ENCODE measurements at places on chromosomes 1 and 21. TPM values are rescaled to one million over a fixed set of nuclear protein-coding genes. Genes with fewer than 3 reads are reported as not detected.

DNA sequence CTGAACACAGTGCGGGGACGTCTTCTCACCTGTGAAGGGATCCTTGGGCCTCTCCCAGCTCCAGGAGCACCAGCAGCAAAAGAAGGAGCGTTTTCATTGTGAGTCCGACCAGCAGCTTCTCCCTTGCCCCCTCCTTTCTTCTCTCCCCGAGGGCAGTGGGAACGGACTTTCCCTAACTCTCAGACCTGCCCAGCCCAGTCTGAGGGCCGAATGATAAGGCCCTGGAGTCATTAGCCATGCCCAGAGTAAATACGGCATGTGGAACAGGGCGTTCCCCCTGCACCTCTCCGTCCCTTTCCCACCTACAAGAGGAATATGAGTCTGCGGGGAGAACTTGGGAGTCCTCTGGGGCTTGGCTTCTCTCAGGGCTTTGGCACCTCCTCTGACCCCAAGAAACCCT lies at the start of gene CTSE:
Gene CTSE (minus strand): TSS at position 201 of the 400 bp plus-strand sequence. CDS start 104 bp downstream, at position 97.
- no peak within 1 kb of the TSS for H3K4me3 ChIP-seq
- DNase-seq = no peak
- H3K36me3 ChIP-seq = no peaks in the 10 kb centered on the region
- H3K27ac ChIP-seq = no peak within 1 kb of the TSS
- no peaks in the 10 kb centered on the region for H3K27me3 ChIP-seq

DNA sequence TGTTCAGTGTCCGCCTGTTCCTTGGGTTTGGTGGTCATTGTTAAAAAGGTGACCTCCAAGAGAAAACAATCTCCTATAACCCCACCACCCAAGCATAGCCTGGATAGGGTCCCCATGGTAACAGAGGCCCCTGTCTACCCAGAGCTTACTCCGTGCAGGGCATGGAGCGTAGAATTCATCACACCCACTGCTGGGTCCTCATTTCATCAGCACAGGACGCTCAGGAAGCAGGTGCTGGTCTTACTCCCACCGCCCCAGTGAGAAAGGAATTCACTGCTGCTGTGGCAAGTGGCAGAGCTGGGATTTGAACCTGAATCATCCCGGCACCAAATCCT lies 37.0 kb downstream of the ARHGEF10L start:
- H3K36me3 ChIP-seq = no peaks in the 10 kb centered on the region
- peaks cover 12% of the 10 kb centered on the region for H3K4me1 ChIP-seq
- H3K27me3 ChIP-seq = no peaks in the 10 kb centered on the region
- no peak for DNase-seq
- H3K27ac ChIP-seq = no peak overlapping the region
- H3K4me3 ChIP-seq = no peak overlapping the region

The PPIE gene
- polyA plus RNA-seq = 48.9 TPM

The TXLNA gene
- polyA plus RNA-seq = 12.3 TPM

The ZYG11A gene
- not detected for polyA plus RNA-seq

- H3K4me3 ChIP-seq = no peak overlapping the region
- H3K27ac ChIP-seq = no peak overlapping the region
- H3K27me3 ChIP-seq = no peaks in the 10 kb centered on the region
- H3K4me1 ChIP-seq = no peaks in the 10 kb centered on the region
Observed at GRCh38 chr1:7620196-7620595, 150.9 kb upstream of the VAMP3 start.

The TP73 gene
- polyA plus RNA-seq = 0.42 TPM

The SAMD11 gene
- polyA plus RNA-seq = not detected

- no peaks in the 10 kb centered on the region for H3K36me3 ChIP-seq
- no peaks in the 10 kb centered on the region for H3K4me1 ChIP-seq
- H3K27me3 ChIP-seq = no peaks in the 10 kb centered on the region
Observed at GRCh38 chr1:54922921-54923421, 36.0 kb upstream of the DHCR24 start.

GRCh38 chr1:11927866-11928592 lies 1.8 kb upstream of the KIAA2013 start:
- H3K4me3 ChIP-seq = no peak overlapping the region
- no peak for DNase-seq

DNA sequence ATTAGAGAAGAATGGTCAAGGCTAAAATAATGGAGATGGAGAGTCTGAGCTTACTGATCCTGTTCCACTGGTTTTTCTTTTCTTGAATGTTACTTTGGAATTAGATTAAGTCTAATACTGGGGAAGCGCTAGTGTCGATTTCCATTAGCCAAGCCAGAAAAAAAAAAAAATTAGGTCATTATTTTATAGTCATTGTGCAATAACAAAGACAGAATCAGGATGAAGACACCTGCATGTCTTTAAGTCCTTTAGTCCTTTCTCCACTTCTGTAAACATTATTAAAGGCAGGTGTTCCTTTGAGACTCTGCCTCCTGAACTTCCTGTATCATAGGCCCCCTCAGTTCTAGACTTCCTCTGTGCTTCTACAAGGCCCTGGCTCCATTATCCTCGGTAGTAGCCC lies 42.8 kb downstream of the MYSM1 start:
- peaks cover 8% of the 10 kb centered on the region for H3K4me1 ChIP-seq
- no peak for DNase-seq
- H3K4me3 ChIP-seq = no peak overlapping the region

GRCh38 chr21:33587792-33588484 lies 546 bp downstream of the DONSON start:
- peaks cover 16% of the 10 kb centered on the region for H3K4me1 ChIP-seq
- no peaks in the 10 kb centered on the region for H3K27me3 ChIP-seq
- no peaks in the 10 kb centered on the region for H3K36me3 ChIP-seq
- peak overlapping the region; percentile 74 for H3K27ac ChIP-seq
- H3K4me3 ChIP-seq = peak overlapping the region; percentile 85
- DNase-seq = peak; percentile 8

- H3K4me3 ChIP-seq = no peak overlapping the region
- no peaks in the 10 kb centered on the region for H3K4me1 ChIP-seq
- no peaks in the 10 kb centered on the region for H3K27me3 ChIP-seq
- no peak overlapping the region for H3K27ac ChIP-seq
Observed at GRCh38 chr1:80639777-80640533, 1160.8 kb upstream of the ADGRL2 start.

DNA sequence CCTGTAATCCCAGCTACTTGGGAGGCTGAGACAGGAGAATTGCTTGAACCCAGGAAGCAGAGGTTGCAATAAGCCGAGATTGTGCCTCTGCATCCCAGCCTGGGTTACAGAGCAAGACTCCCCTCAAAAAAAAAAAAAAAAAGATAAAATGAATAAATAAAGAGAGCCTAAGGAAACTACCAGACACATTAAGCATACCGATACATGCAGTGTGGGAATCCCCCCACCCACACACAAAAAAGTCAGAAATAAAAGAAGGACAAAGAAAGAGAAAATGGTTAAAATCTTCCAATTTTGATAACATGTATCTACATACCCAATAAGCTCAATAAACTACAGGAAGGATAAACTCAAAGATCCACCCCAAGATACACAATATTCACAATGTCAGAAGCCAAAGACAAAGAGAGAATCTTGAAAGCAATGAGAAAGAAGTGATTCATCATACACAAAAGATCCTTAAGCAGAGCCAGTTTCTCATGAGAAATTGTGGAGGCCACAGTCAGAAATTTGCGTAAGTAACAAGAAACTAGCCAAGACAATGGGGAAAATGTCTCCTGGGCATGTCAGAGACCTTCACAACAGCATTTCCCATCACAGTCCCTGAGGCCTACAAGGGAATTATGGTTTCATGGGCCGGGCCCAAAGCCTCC lies 1197.0 kb downstream of the AMY1C start:
- DNase-seq = no peak
- H3K27ac ChIP-seq = no peak overlapping the region
- no peaks in the 10 kb centered on the region for H3K27me3 ChIP-seq

DNA sequence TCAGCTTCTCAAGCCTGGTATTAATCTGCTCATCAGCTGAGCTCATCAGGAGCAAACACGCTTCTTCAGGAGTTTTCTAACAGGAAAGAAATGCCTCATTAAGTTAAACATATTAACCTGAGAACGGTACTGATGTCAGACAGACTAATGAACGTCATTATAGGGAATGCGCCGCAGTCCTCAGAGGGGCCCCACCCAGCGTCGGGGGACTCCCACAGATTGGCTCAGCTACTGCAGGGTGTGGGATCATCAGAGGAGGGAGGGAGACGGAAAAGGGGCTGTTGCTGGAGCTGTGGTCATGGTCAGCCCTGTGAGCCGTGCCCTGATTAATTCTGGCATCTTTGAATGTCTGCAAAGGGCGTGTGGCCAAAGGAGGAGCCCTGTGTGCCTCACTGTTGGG lies 348.5 kb downstream of the PTPRU start:
- no peak for DNase-seq
- H3K36me3 ChIP-seq = no peaks in the 10 kb centered on the region
- H3K4me1 ChIP-seq = no peaks in the 10 kb centered on the region

GRCh38 chr1:92756537-92756936 lies 28.4 kb downstream of the EVI5 start:
- H3K36me3 ChIP-seq = no peaks in the 10 kb centered on the region
- H3K27ac ChIP-seq = no peak overlapping the region
- H3K4me1 ChIP-seq = no peaks in the 10 kb centered on the region
- H3K27me3 ChIP-seq = no peaks in the 10 kb centered on the region
- H3K4me3 ChIP-seq = no peak overlapping the region
- DNase-seq = no peak

The FCRLA gene
- 0.39 TPM for polyA plus RNA-seq

- H3K4me1 ChIP-seq = peaks cover 19% of the 10 kb centered on the region
- DNase-seq = peak; percentile 63
- no peaks in the 10 kb centered on the region for H3K27me3 ChIP-seq
- no peak overlapping the region for H3K27ac ChIP-seq
- H3K36me3 ChIP-seq = no peaks in the 10 kb centered on the region
Observed at GRCh38 chr1:65079941-65080340, 68.1 kb upstream of the AK4 start.

The HCRTR1 gene
- polyA plus RNA-seq = not detected

The PLA2G2E gene
- polyA plus RNA-seq = not detected

The ARTN gene
- polyA plus RNA-seq = not detected

GRCh38 chr1:31621847-31622730 lies 4.6 kb downstream of the HCRTR1 start:
- peaks cover 19% of the 10 kb centered on the region for H3K27me3 ChIP-seq
- peaks cover 14% of the 10 kb centered on the region for H3K4me1 ChIP-seq

DNA sequence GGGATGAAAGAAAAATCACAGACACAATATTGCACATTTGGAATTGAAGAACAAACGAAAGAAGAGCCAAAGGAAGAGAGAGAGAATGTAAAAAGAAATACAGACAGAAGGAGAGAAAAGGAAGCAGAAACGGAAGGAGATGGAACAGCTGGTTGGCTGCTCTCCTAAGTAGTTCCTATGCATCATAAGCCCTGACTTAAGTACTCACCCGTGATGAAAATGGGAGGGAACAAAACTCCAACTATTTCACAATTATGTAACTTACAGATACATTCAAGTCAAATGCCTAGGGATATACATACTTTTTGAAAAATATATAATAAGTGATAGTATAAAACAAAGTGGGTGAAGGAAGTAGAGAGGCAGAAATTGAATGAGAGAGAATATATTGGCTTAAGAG lies 88.5 kb downstream of the TTLL7 start:
- no peaks in the 10 kb centered on the region for H3K27me3 ChIP-seq
- H3K4me3 ChIP-seq = no peak overlapping the region
- no peaks in the 10 kb centered on the region for H3K4me1 ChIP-seq
- no peak overlapping the region for H3K27ac ChIP-seq
- no peak for DNase-seq

GRCh38 chr1:219549215-219549614 lies 63.7 kb downstream of the ZC3H11B start:
- H3K4me1 ChIP-seq = no peaks in the 10 kb centered on the region

GRCh38 chr21:35071347-35071746 lies 22.2 kb upstream of the RUNX1 start:
- H3K36me3 ChIP-seq = no peaks in the 10 kb centered on the region
- H3K4me1 ChIP-seq = no peaks in the 10 kb centered on the region
- H3K27ac ChIP-seq = no peak overlapping the region

The RCAN1 gene
- polyA plus RNA-seq = 17.5 TPM

DNA sequence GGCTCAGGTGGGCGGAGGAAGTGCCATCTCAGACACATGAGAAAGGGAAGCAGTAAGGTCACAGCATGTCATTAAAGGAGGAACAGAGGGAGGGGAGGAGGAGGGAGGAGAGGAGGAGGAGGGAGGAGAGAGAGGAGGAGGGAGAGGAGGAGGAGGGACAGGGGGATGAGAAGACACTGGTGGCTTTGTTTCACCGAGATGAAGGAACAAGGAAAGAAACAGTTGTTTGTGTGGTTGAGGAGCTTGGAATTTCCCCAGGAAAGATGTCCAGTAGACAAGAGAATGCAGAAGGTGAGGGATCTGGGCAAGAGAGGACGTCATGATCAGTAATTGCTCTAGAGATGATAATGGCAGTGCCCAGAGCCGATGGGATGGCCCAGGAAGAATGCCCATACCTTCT lies 97.7 kb downstream of the AJAP1 start:
- DNase-seq = no peak
- H3K4me3 ChIP-seq = no peak overlapping the region
- no peaks in the 10 kb centered on the region for H3K4me1 ChIP-seq

DNA sequence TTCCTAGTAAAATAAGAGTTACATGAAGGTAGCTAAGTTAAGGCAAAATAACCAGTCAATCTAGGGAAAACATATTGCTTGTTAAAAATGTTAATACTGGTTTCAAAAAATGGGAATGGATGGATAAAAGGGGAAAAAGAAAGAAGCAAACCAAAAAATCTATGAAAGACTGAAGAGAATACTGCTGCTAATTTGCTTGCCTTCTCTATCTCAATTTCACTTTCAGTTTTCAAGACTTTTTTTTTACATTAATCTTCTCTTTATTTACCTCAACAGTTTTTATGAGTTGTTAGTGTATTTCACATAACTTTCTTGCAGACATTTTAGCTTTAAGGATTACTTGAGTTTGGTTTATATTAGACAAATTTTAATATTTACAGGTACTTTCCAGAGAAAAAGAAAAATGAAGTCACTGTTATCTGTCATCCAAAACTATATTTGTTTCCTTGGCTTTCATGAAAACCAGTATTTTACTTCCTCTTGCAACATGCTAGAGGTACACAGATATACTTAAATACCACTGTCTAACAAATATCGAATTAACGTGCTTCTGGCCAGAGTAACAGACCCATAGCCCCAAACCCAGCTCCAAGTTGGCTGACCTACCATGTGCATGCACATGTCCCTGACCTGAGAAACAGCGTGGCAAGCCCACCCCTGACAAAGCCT lies 70.7 kb downstream of the COL24A1 start:
- H3K27me3 ChIP-seq = no peaks in the 10 kb centered on the region
- peak overlapping the region; percentile 68 for H3K27ac ChIP-seq
- no peak overlapping the region for H3K4me3 ChIP-seq
- no peaks in the 10 kb centered on the region for H3K36me3 ChIP-seq
- DNase-seq = no peak
- no peaks in the 10 kb centered on the region for H3K4me1 ChIP-seq

- H3K4me3 ChIP-seq = no peak overlapping the region
- no peak for DNase-seq
- H3K27me3 ChIP-seq = no peaks in the 10 kb centered on the region
- H3K27ac ChIP-seq = no peak overlapping the region
- no peaks in the 10 kb centered on the region for H3K36me3 ChIP-seq
Observed at GRCh38 chr21:16606271-16606670, 876.5 kb downstream of the USP25 start.

The CR1 gene
- polyA plus RNA-seq = 17.0 TPM

The CELA2B gene
- polyA plus RNA-seq = not detected

The HSPB7 gene
- not detected for polyA plus RNA-seq

GRCh38 chr1:172448995-172449584 lies 5.2 kb upstream of the PIGC start:
- H3K4me1 ChIP-seq = peaks cover 27% of the 10 kb centered on the region
- no peaks in the 10 kb centered on the region for H3K27me3 ChIP-seq
- DNase-seq = no peak
- H3K27ac ChIP-seq = peak overlapping the region; percentile 57
- H3K36me3 ChIP-seq = no peaks in the 10 kb centered on the region

The LRRC38 gene
- not detected for polyA plus RNA-seq
